ENCODE measurements at places on chromosomes 2 and 18. TPM values are rescaled to one million over a fixed set of nuclear protein-coding genes. Genes with fewer than 3 reads are reported as not detected.
A peak's percentile ranks its signal among the peaks of the same experiment; 100 is the strongest.

Gene TRIM43
- total RNA-seq: not detected

Gene PXDN
- total RNA-seq: 92.2 TPM

GRCh38 chr2:238106698-238107524 lies 6.8 kb downstream of the ESPNL start:
- peak; percentile 69 for DNase-seq

GRCh38 chr2:177298191-177298590 lies 33.7 kb upstream of the NFE2L2 start:
- no peak for DNase-seq

DNA sequence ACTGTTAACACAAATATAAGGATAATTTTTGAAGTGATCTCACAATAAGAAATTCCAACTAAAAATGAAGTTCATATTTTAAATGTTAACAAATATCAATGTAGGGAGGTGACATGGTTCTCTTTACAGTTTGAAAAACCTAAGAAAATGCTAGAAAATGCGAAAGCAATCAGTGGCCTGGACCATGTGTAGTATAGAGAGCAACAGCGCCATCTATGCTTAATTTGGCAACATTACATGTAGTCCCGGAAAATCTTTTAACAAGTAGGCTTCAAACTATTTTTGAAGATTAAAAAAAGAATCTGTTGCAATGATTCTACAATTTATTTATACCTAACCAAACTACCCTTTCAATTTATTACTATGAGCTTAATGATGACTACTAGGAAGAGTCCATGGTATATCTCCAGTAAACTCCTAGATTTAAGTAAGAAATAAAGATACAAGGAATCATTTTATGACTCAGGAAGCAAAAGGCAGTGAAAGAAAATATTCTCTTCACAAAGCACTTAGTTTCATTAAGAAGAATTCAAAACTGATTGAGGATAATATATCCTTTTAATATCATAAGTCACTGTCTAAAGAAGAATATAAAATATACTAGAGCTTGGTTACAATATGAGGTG lies 33.3 kb downstream of the NDUFA10 start:
- no peak for DNase-seq
